ENCODE measurements at places on chromosomes 2 and 18.
A peak's percentile ranks its signal among the peaks of the same experiment; 100 is the strongest.

DNA sequence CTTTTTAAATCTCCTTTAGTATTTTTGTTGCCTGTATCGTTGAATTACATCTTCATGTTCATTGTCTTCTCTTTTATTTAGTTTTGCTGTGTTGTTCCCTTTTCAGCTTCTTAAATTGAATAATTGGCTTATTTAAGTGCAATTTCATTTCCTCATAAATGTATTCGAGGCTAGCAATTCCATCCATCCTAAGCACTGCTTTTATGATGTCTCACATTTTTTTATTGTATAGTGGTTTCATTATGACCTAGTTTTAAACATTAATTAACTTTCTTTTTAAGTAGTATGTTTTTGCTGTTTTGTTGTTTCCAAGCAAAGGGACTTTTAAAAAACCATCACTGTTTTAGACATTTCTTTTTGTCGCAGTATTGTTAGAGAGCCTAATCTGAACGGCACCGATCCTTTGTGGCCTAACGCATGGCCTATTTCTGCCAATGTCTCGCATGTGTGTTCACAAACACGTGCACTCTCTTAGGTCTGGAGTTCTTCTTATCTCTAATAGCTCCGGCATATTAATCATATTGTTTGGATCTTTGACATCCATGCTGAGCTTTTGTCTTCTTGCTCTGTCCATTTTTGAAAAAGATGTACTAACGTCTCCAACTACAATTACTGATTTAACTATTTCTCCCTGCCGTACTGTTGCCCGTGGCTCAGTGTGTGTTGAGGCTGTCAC, 59.6 kb upstream of the ZNF516 start:
- DNase-seq: no peak

GRCh38 chr18:30806823-30807222, 235.7 kb downstream of the DSC3 start:
- no peak for DNase-seq

GRCh38 chr2:184734338-184734737, 136.0 kb downstream of the ZNF804A start:
- DNase-seq: no peak

- peak; percentile 68 for DNase-seq
These were observed 12.0 kb upstream of the DARS1 start for GRCh38 chr2:135997380-135997779.

DNA sequence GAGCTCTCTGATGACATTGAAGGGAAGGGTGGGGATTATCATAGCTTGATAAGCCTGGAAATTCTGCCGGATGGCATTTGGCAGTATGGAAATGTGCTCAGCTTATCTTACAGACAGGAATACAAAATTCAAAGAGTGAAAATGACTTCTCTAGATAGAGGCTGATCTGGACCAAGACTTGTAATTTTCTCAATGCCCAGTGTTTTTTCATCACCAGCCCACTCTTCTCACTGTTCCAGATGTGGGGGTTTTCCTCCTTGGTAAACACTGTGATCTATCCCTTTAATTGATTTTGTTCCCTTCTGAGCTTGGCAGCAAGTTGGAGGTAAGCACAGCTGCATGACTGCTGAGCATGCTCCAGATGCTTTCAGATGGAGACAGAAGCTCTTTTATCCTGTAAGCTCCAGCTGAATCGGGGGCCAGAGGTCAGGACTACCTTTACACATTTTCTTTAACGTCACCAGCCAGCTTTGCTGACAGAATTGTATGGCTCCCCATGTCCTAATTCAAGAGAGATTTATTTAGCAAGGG, 287.4 kb upstream of the TCF4 start:
- DNase-seq: no peak

- no peak for DNase-seq
These were observed 170.7 kb downstream of the STK39 start for GRCh38 chr2:168076731-168077130.
